H9 (cell line): ENCODE measurements at places on chromosomes 7 and 10.

- no peak for DNase-seq
These were observed 747.4 kb downstream of the SUGCT start for GRCh38 chr7:40882071-40882658.

- peak; percentile 9 for DNase-seq
These were observed 363.4 kb downstream of the GLRX3 start for GRCh38 chr10:130499541-130499940.

GRCh38 chr10:89032141-89032891 is 41.7 kb downstream of the FAS start:
- DNase-seq = peak; percentile 41

DNA sequence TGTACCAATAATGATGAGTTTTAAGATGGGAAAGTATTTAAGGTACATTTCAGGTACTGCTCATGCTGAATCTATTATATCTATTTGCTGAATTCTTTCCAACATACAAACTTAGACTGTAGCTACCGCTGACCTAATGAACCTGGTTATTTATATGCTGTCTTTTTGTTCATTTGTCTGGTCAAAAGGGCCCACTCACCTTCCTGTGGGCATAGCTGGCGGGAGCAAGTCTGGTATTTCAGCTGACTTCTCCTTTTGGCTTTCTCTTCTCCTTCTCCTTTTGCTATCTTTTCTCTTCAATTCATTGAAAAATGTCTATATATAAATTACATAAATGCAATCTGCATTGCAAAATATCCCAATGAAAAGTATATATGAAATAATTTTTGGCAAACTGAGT is 9.5 kb downstream of the PLXDC2 start:
- no peak for DNase-seq

DNA sequence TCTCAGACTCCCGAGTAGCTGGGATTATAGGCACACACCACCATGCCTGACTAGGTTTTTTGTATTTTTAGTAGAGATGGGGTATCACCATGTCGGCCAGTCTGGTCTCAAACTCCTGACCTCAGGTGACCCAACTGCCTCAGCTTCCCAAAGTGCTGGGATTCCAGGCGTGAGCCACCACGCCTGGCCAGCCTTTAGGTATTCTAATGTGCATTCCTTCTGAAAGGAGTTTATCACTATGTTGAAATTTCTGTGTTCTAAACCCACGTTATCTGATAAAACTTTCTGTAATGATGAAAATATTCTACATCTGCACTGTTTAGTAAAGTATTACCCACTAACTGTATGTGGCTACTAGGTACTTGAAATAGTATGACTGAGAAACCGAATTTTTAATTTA is 110.6 kb upstream of the IMMP2L start:
- no peak for DNase-seq

DNA sequence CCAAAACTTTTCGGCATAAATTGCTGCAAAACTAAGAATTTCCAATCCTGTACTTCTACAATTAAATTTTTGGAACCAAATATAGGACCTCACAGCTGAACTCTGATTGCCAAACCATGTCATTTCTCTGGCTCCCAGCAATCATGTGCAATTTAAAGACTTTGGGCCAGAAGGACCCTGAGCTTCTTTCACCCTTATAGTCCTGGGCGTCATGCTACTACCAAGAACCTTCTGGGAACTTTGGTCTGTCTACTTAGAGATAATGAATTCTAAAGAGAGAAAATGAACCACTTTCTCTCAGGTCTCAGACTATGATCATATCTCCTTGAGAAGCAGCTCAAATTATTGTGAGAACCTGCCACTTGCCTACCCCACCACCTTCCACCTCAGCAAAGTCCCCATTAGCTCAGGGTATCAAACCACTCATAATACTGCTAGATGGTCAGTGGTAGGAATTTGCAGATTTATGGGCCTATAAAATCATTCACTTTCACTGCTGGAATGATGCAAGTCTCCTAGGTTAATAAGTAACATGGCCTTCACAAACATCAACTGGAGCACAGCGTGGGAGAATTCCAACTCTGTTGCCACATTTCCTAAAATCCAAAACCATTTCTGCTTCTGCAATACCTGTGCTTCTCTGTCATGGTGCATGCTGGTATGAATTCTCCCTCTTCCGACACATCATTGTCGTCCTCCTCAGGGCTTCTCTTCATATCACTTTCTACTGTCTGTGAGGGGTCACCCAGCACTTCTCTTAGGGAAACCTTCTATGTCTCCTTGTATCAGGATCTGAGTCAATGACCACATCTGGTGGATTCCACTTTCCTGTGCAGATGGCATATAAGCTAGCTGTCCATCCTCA is 6.6 kb upstream of the WDR91 start:
- no peak for DNase-seq

DNA sequence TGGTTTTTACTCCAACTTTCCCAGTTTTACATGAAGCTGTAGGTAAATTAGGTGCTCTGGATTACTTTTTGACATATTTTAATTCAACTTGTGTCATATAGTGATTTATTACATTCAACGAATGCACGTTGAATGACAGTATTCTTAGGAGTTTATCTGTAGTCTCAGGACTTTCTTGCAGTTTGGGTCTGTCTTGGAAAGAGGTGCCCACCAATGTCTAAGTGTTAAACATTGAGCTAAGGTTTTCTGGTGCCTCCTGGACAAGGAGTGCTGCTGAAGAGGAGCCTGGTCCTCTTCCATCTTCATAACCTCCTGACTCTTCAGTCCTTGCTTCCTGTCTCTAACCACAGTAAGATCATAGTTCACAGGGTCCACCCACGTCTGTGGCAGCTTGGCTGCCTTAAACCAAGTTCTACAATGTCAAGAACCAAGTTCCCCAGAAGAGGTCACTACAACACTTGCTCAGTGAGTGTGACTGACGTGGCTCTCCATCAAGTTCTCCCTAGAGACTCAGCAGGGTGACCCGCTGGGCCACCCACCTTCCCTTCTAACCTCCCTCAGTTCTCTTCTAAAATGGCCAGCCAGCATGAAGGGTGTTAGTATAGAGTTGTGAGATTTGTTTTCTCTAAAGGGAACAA is 6.1 kb downstream of the NPY start:
- DNase-seq = peak; percentile 66

DNA sequence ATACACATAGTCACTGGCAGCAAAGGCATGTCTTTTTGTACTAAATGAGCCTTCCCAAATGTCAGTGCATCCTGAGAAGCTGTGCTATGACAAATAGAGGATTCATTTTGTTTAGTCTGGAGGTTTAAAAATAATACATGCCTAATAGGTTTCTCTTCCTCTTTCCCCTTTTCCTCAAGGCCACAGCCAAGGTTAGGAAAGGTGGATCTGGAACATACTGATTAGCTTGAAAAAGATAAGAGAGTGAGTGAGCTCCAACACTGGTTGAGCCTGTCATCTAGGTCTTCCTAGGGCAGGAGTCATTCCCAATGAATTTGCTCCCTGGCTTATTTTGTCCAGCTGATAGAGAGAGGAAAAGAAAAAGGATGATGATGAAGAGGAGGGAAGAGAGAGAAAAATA is 14.4 kb upstream of the SP4 start:
- DNase-seq = no peak

- DNase-seq = peak; percentile 89
These were observed 43.9 kb downstream of the DOCK4 start for GRCh38 chr7:112162142-112162766.
